ENCODE measurements at places on chromosomes 6 and 20. TPM values are rescaled to one million over a fixed set of nuclear protein-coding genes. Genes with fewer than 3 reads are reported as not detected.

DNA sequence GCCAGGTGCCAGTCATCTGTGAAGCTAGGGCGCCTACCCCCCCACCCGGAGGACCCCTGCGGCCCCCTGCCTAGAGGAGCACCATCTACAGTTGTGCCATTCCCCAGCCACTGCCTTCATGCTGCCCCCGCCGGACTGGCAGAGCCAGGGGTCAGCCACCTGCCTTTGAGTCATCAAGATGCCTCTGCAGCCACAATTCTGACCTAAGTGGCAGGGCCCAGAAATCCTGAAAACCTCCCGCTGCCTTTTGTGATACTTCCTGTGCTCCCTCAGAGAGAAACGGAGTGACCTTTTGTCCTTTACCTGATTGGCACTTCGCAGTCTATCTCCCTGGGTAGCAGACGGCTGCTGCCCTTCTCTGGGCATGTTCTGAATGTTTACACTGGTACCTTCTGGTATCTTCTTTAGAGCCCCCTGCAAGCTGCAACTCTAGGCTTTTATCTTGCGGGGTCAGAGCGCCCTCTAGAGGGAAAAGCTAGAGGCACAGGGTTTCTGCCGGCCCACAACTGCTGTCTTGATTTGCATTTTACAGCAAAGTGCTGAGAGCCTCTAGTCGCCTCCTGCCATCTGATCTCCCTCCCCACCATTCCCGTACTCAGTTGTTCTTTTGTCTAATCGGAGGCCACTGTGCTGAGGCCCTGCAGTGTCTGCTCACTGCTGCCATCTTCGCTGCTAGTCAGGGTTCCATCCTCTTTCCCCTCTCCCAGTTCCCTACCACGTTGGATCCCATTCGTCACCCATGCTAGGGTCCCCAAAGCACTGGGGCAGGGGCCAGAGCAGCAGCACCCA is 26.9 kb downstream of the SPATA2 start:
- H3K27me3 ChIP-seq = no peaks in the 10 kb centered on the region
- H3K36me3 ChIP-seq = peaks cover 10% of the 10 kb centered on the region
- peaks cover 13% of the 10 kb centered on the region for H3K4me1 ChIP-seq
- no peak overlapping the region for H3K27ac ChIP-seq
- no peak overlapping the region for H3K4me3 ChIP-seq

- no peak overlapping the region for H3K27ac ChIP-seq
- H3K27me3 ChIP-seq = no peaks in the 10 kb centered on the region
- no peaks in the 10 kb centered on the region for H3K36me3 ChIP-seq
Measured at GRCh38 chr6:43101497-43101896, 25.4 kb downstream of the PTK7 start.

DNA sequence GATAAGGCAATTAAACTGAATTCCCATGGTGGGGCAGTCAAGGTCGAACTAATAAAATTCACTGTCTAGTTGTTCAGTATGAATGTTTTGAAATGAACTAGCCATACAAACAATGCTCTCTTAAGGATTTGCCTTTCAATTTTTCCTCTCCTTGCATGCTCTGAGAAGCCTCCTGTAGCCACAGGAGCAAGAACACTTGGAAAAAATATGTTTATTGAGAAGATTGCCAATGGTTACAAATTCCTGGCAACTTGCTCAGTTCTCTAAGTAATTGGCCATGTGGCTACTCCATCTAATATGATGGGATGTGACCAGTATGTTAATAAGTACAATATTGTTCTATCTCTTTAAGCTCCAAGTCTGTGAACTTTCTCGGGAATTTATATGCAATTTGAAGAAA is 49.4 kb downstream of the FUT9 start:
- no peaks in the 10 kb centered on the region for H3K4me1 ChIP-seq
- DNase-seq = no peak
- no peaks in the 10 kb centered on the region for H3K27me3 ChIP-seq
- no peak overlapping the region for H3K27ac ChIP-seq
- no peak overlapping the region for H3K4me3 ChIP-seq

DNA sequence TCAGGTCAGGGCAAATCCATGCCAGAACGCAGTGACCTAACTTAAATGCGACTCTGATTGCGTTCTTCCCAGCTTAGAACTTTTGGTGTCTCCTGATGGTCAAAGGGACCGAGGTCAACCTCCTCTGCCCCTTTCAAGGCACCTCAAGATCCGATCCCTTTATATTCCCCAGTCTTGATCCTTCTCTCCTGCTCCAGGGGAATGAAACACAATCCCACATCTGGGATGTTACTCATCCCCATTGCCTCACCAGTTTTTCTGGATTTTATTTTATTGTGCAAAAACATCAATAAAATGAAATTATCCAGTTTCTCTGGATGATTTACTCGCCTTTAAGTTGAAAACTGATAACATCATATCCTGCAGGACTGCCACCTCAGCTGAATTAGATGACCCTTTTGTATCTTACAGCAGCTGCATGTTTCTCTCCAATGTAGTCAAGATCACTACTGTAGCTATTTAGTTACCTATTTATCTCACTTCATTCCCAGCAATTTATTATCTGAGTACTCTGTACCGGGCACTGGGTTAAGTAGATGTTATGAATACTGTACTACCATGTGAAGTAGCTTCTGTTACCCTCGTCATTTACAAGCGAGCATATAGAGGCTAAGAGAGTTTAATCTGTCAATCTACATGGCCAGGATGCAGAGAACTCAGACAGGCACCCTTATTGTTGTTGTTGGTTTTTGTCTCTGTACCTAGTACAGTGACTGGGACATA is 44.0 kb downstream of the IRAK1BP1 start:
- H3K4me3 ChIP-seq = no peak overlapping the region
- DNase-seq = no peak
- no peaks in the 10 kb centered on the region for H3K27me3 ChIP-seq
- no peaks in the 10 kb centered on the region for H3K36me3 ChIP-seq
- H3K27ac ChIP-seq = no peak overlapping the region

DNA sequence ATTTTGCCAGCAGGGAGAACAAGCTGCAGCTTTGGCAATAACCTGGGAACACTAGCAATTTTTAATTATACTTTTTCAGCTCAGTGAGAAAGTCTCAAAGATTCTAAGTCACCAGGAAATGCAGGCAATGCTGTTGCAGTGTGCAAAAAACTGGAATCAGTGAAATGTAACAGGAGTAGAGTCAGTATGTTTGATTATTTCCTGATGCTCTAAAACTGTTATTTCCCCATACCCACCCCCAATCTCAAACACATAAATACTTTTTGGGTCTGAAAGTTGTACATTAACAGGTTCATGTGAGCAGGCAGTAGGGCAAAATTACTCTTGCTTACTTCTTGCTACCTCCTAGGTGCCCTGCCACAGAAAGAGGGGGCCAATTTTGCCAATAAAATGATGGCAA is 65.4 kb upstream of the BEND6 start:
- no peak for DNase-seq
- H3K27me3 ChIP-seq = no peaks in the 10 kb centered on the region
- H3K4me3 ChIP-seq = no peak overlapping the region
- H3K4me1 ChIP-seq = peaks cover 20% of the 10 kb centered on the region

Gene GRM4
- under 0.01 TPM for total RNA-seq

Measured in fibroblast of lung (primary cell).